ENCODE measurements at places on chromosomes 6 and 20.

DNA sequence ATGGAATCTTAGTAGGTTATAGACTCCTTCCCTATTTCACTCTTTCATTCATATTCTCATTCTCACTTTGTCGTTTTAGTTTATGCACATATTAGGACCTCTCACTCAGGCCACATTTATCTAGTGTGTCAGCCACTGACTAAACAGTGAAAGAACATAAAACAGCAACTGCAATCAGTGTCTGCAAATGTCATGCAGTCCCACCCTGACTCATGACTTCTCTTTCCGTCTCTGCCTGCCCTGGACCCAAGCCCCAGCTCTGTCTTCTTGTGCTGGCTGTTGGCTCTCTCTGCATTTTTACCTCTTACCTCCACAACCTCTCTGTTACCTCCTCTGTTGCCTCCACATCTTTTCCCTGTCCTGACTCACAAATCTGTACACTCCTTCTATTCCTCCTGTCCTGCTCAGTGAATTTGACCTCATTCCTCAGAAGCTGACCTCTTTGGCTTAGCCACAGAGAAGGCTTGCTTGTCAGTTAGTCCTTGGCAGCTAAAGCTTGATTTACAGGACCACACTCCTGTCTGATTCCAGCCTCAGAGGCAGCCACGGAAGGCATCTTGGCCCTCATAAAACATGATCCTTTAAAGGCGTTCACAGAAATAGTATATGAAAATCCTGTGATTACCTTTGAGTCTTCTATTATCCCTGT is 247.6 kb downstream of the PKHD1 start:
- no peak for DNase-seq

GRCh38 chr20:17562804-17563305 is 7.0 kb upstream of the DSTN start:
- no peak for DNase-seq

GRCh38 chr6:149929422-149929821 is 6.5 kb upstream of the RAET1G start:
- DNase-seq, result no peak

GRCh38 chr6:3032986-3033385 is 33.3 kb downstream of the NQO2 start:
- DNase-seq, result no peak

DNA sequence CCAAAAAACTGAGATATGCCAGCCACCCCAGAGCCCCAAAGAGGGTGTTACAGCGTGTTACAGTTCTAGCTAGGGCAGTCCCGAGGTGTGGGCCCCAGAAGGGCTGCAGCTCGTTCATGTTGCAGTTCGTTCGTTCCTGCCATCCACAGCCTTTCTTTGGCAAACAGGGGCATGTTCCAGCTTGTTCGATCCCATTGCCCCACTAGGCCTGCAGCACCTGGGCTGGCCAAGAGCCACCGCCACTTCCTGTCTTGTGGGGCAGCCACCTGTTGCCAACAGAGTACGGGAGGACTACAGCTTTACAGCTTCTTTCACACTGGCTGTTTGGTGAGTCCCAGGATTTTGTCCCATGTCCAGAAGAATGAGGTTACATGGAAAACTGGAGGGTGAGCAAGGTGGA is 198.1 kb downstream of the MMUT start:
- DNase-seq, result no peak

DNA sequence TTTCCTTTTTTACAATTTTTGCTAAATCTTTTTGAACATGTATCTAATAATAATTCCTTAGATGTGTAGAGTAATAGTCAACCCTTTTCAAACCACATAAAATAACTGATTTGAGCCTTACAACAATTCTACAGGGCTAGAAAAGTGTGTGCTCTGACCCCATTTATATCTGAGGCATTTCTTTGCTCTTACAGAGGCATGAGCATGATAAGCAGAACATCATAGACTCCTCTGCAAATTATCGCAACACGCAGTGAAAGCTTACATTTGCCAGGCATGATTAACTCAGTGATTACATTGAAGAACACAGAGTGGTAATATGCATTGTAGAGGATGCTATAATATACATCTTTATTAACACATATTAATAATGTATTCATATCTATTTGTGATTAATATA is 120.4 kb downstream of the SIM1 start:
- no peak for DNase-seq

GRCh38 chr6:167565884-167566599 is 241.2 kb downstream of the TTLL2 start:
- no peak for DNase-seq

DNA sequence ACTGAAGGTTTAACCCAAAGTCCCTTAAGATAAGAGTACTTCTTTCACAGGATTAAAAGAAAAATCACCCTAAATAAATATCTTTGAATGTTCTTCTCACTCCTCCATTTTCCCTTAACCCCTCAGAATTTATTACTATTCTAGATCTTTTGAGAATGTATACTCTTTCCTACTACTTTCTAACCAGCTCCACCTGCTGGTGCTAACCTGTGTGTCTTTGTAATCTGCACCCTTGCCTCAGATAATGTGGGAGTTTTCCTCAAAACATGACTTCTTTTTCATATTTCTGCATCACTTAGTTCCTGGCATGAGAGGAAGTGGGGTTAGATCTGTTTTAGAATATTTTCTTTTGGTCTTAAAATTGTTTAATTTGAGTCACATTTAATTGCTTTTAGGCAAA is 394.2 kb downstream of the BMP2 start:
- no peak for DNase-seq

DNA sequence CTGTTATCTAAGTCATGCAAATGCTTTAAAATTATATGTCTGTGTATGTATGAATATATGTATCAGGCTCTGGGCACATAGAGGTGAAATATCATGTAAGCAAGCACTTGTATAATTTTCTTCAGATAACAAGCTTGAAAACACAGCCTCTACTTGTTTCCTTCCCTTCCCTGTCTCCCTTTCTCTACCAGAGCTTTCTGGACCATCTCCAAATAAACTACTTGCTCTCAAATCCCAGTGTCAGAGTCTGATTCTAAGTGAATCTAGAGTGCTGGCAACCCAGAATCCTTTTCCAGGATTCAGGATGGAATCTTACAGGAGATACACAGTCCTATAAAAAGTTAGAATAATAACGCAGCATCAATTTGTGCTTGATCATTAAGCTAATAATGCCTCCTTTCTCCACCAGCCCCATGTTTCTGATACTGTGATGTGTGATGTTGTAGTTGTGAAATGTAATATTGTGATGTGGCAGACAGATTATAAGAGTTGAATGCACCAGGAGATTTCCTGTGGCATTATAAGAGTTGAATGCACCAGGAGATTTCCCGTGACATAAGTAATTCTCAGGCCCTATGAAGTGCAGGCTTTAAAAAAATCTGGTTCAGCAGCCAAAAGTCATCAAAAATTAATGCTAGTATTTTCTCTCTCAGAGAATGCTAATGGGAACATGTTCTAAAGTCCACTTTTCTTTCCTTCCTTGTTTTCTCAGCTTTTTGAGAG is 89.6 kb downstream of the PCSK2 start:
- no peak for DNase-seq

- DNase-seq, result no peak
Measured at GRCh38 chr6:31829633-31830283, 2.2 kb downstream of the HSPA1B start.

DNA sequence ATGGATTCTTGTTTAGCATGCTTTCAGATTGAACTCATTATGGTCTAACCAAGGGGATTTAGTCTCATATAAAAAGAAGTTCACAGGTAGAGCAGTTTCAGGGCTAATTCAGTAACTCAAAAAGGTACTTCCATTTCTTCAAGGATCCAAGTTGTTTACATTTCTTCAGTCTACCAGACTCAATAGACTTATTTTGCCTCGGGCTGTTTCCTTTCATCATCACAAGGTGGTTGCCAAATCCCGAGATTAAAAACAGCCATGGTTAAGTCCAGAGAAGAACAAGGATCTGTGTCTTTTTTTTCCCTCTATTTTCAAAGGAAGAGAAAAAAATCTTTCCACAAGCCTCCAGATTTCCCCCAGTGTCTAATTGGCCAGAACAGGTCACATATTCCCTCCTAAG is 69.8 kb upstream of the SNX9 start:
- DNase-seq, result no peak

- DNase-seq, result no peak
Measured at GRCh38 chr6:90088009-90088408, 193.7 kb downstream of the GJA10 start.

- DNase-seq, result no peak
Measured at GRCh38 chr6:112636650-112637262, 289.6 kb downstream of the RFPL4B start.

DNA sequence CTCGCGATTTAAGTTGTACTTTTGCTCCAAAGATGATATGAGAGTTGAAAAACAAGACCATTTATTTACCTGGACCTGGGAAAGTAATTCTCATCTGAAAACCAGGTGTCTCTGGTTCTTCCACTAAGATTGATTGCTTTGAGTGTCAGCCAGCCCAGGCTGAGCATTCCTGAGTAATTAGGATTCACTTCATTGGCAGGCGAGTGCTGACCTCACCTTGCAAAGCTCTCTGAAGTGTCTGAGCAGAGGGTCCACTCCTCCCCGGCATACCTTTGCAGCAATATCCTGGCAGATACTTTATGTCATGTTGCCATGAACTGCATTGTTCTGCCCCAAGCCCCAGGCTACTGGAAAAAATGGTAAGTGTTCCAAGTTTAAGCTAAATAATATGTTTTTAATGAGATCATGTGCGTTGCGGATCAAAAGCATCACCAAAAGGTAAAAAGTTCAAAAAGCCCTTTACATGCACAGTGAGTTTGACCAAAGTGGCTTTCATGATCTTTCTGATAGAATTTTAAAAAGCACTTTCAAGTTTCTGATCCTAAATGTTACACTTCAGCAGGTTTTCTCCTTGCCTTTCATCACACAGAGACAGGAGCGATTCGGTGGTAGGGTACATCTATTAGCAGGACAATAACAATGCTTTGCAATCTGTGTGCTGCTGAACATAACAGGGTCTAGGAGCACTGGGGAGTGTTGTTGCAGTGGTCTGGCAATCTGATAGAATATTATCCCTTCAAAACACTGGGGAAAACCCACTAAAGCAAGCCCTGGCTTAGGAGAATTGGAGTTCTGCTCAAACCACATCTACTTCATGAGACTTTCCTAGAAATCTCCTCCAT is 127.8 kb upstream of the EEF1E1 start:
- no peak for DNase-seq

DNA sequence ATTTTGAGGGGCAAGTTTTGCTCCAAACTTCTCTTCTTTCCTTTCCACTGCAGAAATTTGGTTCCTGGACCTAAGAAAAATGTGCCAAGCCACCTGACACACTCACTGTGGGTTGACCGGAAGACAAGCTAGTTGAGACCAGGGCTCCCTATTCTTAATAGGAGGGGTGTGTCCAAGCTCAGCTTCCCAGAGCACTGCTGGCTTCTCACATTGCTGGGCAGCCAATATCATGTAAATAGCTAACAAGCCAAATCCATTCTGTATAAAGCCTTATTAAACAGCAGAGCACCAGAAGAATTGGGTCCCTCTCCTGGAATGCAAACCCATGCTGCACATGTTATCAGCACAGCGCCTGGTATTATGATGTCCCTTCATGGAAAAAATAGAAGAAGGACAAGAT is 17.0 kb upstream of the SAMD3 start:
- no peak for DNase-seq

GRCh38 chr20:5947276-5947675 is 3.1 kb downstream of the TRMT6 start:
- DNase-seq, result no peak

- no peak for DNase-seq
Measured at GRCh38 chr6:67190733-67191132, 1444.3 kb upstream of the ADGRB3 start.

DNA sequence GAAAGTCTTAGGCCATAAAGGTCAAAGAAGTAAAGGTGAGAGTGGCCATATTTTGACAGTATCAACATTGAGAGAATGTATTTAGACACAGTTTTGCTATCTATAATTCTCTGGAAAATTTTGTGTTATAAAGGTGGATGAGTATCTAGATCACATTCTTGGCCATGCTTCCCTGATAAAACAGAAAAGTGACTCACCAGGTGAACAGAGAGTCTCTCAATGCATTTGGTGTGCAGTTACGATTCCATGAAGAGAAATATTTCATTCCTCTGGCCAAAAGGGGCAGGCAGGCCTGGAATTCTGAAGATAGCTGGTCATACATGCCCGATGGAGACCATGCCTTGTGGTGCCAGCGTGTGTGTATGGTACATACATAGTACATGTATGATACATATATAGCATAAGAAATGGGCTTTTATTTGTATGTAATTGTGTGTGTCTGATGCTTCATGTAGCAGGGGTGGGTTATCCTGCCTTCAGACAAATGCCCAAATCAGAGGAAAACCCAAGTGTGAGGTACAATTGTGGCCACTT is 164.0 kb downstream of the SOBP start:
- DNase-seq, result no peak

DNA sequence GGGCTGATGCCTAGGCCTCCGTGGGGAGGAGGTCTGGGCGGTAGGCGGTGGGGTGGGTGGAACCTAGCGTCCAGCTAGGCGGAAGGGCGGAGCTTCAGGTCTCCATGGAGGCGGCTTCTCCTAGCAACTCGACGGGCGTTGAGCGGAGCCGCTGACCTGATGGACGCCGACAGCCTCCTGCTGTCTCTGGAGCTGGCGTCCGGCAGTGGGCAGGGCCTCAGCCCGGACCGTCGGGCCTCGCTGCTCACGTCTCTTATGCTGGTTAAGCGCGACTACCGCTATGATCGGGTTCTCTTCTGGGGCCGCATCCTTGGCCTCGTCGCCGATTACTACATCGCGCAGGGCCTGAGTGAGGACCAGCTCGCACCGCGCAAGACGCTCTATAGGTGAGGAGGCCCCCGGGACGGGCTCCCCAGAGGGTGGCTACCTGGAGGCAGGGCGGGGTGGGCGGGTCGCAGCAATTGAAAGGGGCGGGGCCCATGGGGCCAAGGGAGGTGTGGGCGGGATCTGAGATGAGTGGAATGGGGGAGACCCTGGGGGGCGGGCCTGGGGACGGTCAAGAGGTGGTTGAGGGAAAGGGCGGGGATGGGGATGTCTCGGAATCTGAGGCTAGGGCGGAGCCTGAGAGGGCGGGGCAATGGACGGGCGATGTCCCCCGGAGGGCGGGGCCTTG is at the start of gene RSPH9:
RSPH9 (plus strand) TSS at position 97 of the 673 bp plus-strand sequence; CDS start at position 160, 63 bp downstream.
- peak; percentile 65 for DNase-seq

DNA sequence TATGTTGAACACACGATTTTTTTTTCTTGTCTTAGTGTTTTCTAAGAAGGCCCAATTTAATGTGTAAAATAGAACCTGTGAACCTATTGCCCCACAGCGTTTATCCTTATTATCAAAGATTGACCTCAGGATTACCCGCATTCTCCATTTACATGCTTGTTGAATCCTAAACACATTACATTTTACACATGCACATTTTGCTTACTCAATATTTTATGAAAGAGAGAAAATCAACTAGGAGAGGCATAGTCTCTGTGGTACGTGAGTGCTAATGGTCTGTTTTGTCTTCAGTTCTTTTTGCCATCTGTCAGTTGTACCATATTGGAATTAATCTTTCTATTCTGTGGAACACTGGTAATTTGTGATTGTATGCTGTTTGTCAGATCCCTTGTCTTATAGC is 80.1 kb upstream of the SMIM8 start:
- DNase-seq, result no peak

- DNase-seq, result no peak
Measured at GRCh38 chr6:74997646-74998045, 208.2 kb downstream of the COL12A1 start.

Measured in stimulated activated CD8-positive, alpha-beta memory T cell treated with anti-CD3 and anti-CD28 coated beads, Interleukin-2, amount 100 ng/mL, for 48 hours (primary cell).